ENCODE measurements at places on chromosomes 7 and 10. TPM values are rescaled to one million over a fixed set of nuclear protein-coding genes. Genes with fewer than 3 reads are reported as not detected.
A peak's percentile ranks its signal among the peaks of the same experiment; 100 is the strongest.

GRCh38 chr7:28891192-28891875 is 66.8 kb downstream of the TRIL start:
- peak; percentile 81 for DNase-seq
- no peaks in the 10 kb centered on the region for H3K36me3 ChIP-seq
- no peaks in the 10 kb centered on the region for H3K27me3 ChIP-seq

HABP2 gene
- 0.97 TPM for total RNA-seq

DNA sequence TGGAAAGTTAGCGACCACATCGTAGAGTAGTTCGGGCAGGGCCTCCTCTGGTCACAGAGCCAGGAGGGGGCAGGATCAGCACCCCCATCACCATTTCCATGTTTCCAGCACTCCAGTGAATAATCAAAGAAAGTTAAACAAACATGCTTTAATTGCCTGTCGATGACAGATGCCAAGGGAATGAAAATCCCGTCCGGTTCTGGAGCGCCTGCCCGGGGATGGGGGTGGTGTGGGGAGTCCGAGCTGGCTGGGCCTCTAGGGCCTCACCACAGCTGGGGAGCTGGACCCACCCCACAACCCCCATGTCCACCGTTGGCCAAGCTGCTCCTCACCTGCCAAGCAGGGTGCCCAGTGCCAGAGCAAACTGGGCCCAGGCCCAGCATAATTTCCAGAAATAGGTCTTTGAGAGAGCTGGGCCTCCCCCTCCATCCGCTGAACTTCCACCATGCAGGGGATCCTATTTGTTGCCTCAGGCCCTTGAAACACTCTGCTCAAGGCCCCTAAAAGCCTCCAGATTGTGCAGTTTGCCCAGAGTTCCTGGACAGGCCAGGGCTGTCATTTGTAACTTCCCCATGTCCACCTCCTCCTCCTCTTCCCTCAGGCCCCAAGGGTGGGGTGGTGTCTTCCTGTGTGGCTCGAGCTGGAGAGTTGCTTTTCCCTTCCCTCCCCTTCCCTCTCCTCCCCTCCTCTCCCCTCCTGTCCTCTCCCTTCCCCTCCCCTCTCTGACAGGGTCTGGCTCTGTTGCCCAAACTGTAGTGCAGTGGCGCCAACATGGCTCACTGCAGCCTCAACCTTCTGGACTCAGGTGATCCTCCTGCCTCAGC is 101.0 kb downstream of the MYL10 start:
- no peak for DNase-seq
- no peaks in the 10 kb centered on the region for H3K27me3 ChIP-seq
- no peaks in the 10 kb centered on the region for H3K36me3 ChIP-seq
- H3K4me3 ChIP-seq, result no peak overlapping the region

ODAD2 gene
- 6.7 TPM for total RNA-seq
